Type B pancreatic cell (in vitro differentiated cells): ENCODE measurements at places on chromosomes 7 and 10.

GRCh38 chr7:152709287-152710152 lies 33.6 kb upstream of the XRCC2 start:
- DNase-seq: no peak

DNA sequence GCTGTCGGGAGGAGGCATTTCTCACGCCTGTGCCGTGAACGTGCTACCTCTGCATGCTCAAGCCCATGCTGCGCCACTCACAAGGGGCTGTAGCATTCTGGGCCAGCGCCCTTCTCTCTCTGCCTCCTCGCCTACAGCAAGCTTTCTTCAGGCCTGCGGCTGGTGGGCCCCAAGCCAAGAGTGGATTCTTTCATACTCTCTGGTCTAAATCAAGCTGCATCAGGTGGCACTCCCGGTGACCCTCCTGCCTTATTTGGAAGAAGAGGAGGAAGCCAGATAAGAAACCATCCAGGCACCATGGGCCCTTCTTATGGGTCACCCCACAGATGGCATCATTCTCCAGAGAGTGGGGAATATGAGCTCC lies 86.7 kb upstream of the DUSP5 start:
- DNase-seq: no peak

DNA sequence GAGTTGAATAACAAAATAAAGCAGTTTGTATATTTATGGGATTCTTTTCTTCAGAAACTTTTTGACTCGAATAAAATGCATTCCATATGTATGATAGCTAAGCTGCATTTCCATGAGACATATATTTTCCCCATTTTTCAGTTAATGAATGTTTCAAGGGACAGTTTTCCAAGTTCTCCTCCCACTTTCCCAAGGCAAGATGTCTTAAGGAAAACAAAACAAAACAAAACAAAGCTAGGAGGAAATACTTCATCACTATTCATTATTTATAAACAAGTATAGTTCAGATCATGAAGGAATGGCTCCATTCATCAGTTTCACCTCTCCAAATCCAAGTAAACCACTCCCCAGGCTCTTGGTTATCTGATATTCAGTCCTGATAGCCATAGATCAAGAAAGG lies 261.0 kb downstream of the WDR11 start:
- no peak for DNase-seq

DNA sequence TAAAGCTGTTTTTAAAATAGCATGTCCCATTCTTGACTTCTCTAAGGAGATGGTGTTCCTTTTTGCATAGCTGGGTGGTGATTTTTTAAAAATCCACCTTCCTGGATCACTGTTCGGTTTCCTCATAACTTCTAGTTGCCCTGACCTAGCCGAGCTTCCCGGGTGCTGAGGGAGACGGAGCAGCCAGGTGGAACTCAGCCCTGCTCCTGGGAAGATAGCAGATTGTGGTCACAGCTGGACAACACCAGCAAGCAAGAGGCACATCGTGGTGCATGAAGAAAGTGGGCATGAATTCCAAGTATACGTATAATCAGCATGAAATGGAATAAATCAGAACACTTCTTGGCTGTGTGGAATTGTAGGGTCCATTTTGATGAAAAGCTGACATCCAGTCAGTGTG lies 73.5 kb upstream of the RSU1 start:
- no peak for DNase-seq

- DNase-seq: no peak
Measured at GRCh38 chr7:57363321-57363720, 86.7 kb upstream of the ZNF716 start.

- no peak for DNase-seq
Measured at GRCh38 chr7:91683823-91684222, 196.7 kb downstream of the MTERF1 start.

GRCh38 chr10:49620286-49620810 lies 6.5 kb downstream of the CHAT start:
- no peak for DNase-seq
